ENCODE measurements at places on chromosomes 2 and 18.

- DNase-seq, result no peak
Measured at GRCh38 chr2:201450954-201451291, 335 bp downstream of the TRAK2 start.

GRCh38 chr2:193946806-193947205 is 1710.2 kb upstream of the SLC39A10 start:
- DNase-seq, result no peak

DNA sequence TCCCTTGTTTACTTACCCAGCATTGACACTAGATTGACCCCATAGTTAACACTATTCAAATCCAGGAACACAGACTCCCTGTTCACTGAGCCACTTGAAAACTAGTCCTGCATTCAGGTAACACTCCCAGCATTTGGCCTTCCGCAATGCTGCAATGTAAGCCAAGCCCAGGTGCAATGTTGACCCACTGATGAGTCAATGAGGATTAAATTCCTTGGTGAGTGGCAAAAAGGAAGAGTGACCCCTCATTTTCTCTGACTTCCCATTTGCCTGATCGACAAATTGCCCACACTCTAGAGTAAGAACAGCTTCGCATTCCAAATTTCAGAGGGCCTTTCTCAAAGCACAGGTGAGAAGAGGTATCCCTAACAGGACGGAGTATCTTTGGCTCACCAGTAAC is 251.9 kb downstream of the FBXO15 start:
- no peak for DNase-seq

DNA sequence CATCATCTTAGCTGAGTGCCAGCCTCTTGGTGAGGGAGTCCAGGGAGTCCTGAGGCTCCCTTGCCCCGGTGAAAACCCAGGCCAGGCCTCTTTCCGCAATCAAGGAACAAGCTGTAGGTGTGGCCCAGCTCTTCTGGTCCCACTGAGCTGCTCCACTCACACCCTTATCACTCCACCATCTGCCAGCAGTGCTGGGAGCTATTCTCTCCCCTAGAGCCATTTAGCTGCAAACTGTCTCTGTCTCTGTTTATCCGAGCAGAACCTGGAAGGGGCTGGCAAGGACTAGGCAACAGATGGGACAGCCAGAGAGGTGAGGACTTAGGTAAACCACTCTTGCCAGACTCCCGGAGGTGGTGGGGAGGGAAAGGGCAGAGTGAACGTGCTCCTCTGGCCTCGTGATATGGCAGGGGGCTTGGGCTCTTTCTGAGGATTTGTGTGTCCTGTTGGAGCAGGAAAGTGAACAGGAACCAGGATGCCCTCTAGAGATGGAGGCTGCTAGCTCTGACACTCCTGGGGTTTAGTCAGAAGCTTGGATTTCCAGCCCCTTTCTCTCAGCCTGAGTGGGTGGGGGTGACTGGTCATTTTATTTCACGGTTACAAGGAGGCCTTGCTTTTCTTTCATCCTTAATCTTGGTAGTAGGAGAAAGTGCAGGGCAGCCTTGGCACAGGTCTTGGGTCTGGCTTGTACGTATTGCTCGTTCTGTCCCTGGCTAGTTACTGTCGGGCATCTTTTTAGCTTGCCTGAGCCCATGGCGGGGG is 19.6 kb downstream of the B3GNT2 start:
- DNase-seq, result no peak

DNA sequence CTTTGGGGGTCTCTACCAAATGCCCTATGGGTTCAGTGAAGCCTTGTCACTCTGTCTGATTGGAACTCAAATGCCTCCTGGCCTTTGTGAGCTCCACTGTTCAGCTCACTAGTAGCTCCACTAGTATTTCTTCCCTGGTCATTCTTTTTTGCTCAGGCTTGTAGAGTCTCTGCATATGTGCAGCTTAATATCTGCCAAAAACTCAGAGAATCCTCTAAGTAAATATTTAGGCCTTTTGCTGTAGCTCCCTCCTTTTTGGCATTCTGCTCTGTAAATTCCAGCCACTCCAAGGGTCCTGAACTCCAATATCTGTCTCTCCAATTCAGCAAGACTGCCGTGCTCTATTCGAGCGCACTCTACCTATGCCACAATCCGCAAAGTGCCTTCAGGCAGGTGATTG is 146.5 kb downstream of the MAIP1 start:
- no peak for DNase-seq

DNA sequence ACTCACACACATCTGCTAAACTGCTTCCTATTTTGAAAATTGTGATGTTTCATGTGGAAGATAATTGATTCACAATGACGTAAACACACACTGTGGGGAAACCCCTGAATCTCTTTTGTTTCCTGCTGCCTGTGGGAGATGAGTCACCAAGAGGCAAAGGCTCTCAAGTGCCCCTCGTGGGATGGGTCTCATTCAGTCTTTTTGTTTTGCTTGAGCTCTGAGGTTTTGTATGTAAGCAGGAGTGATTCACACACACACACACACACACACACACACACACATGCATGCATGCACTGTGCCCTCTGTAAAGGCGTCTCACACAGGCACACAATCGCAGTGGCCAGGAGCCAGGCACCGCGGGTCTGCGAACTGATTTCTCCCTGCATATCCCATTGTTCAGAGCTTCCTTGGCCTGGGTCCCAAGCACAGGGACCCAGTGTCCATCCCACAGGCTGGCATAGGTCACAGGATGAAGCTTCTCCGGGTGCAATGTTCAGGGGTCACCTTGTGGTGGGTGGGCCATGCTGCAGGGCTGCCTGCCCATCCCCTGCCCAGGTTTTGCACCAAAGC is 12.1 kb upstream of the ARHGEF4 start:
- no peak for DNase-seq

DNA sequence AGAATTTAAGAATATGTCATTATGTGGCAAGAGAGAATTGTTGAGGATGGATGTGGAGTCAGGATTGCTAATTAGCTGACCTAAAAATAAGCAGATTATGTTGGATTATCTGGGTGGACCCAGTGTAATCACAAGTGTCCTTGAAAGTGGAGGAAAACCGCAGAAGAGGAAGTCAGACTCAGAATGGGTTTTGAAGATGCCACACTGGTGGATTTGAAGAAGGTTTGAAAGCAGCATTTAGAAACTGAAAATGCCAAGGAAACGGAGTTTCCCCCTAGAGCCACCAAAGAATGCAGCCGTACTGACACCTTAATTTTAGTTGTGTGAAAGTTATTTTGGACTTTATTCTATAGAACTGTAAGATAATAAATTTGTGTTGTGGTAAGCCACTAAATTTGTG is 41.6 kb upstream of the DPP10 start:
- no peak for DNase-seq

- no peak for DNase-seq
Measured at GRCh38 chr18:77366067-77366719, 116.5 kb downstream of the GALR1 start.

- no peak for DNase-seq
Measured at GRCh38 chr18:13559754-13560153, 166.6 kb downstream of the FAM210A start.

All from GF-D8 (cell line).